T-helper 2 cell treated with Interferon-gamma antibody and Interleukin-4, amounts not matched to agents 5 μg/mL and 100 μg/mL, for 36 hours (primary cell): ENCODE measurements at places on chromosomes 1 and 21.

DNA sequence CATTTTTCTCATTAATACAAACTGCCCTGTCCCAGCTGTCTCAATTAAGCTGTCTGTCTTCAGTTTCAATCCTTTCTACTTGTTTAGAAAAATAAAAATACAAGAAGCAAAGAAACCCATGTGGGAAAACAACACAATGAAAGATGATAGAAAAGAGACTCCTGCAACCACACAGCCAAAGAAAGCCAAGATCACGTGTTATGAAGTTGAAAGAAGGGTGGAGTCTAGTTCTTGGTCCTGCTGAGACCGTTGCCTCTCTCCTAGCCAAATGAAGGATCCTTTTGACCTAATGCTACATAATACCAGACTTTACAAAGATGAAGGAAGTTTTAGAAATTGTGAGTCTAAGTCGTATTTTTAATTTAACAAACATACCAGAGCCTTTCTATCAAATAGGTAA lies 218.8 kb upstream of the RRP15 start:
- no peak for DNase-seq

- no peak for DNase-seq
Observed at GRCh38 chr1:198399452-198399851, 141.0 kb downstream of the ATP6V1G3 start.

DNA sequence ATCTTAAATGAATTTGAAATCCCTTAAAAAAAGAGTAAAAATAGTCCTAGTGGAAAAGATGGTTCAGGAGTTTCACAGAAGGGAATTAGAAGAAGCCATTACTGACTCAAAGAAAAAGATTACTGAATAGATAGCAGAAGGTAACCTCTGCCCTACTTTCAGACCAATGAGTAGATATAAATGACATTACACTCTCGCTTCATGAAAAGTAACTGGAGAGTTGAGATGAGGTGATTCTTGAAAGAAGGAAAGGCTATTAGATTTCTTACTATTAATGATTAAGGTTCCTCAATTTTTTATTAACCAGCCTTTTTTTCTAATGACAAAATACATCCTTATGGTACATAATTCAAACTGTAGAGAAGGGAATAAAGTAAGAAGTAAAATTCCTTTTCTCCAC lies 28.3 kb downstream of the CCN1 start:
- no peak for DNase-seq

- peak; percentile 4 for DNase-seq
Observed at GRCh38 chr1:241356519-241357365, at the start of gene RGS7. Gene RGS7 (minus strand): TSS chr1:241357205.

- DNase-seq, result no peak
Observed at GRCh38 chr1:236604905-236605806, 840 bp upstream of the HEATR1 start.

GRCh38 chr21:34621434-34622350 lies 6.8 kb upstream of the RCAN1 start:
- no peak for DNase-seq

- no peak for DNase-seq
Observed at GRCh38 chr1:176379626-176380339, 83.2 kb upstream of the PAPPA2 start.

DNA sequence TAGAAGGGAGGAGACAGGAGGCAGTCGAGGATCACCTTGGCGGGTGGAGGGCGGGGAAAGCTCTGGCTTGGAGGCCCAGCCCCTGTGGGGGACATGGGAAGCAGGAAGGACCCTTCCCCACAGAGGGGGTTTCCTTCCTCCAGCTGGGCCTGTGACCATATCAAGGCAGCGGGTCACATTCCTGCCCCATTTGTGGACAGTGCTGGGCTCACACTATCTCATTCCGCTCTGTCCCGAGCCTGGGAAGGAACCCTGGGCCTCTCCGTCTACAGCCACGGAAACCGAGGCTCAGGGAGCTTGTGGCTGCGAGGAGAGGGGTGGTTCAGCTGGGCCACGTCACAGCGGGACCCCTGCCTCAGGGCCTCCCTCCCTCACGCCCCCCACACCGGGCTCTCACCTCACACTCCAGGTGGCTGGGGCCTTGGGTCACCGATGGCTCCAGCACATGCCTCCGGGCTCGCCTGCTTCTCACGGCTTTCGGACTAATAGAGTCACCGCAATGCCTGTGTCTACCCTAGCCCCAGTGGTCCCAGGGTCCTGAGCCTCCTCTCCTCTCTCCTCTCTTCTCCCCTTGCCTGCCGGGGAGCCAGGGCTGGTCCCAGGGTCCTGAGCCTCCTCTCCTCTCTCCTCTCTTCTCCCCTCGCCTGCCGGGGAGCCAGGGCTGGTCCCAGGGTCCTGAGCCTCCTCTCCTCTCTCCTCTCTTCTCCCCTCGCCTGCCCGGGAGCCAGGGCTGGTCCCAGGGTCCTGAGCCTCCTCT lies 56.4 kb downstream of the SLC19A1 start:
- DNase-seq, result no peak

DNA sequence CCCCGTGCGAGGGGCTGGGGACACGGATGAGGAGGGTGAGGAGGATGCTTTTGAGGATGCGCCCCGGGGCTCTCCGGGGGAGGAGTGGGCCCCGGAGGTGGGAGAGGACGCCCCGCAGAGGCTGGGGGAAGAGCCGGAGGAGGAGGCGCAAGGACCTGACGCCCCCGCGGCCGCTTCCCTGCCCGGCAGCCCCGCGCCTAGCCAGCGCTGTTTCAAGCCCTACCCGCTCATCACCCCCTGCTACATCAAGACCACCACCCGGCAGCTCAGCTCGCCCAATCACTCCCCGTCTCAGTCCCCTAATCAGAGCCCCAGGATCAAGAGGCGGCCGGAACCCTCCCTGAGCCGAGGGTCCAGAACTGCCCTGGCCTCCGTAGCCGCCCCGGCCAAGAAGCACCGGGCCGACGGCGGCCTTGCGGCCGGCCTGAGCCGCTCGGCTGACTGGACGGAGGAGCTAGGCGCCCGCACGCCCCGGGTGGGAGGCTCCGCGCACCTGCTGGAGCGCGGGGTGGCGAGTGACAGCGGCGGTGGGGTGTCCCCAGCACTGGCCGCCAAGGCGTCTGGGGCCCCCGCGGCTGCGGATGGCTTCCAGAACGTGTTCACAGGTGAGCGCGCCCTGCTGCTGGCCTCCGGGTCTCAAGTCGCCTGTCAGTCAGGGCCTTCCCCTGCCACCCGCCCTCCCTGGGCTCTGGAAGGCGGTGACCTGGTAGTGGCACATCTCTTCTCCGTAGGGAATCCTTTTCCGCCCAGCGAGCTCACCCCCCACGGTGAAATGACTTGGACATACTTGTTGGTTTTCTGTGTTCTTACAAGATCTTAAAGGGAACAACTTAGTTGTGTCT lies 1.7 kb downstream of the FMN2 start:
- DNase-seq, result no peak

DNA sequence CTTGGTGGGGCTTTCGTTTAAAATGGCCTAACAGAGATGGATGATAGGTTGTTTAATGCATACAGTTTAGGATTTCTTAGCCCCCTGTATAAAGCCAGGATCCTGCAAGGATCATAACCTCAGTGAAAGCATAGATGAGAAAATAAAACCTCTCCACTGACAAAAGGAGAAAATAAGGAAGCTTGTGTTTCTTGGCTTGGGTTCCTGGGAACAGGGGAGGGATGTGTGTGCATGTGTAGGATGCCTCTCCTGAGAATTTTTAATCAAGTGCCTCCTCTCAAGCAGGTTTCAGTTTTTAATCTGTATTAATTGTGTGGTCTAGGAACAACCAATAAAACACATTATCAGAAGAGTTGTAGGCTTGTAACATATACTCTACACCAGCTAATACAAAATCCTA lies 26.1 kb downstream of the PRKACB start:
- no peak for DNase-seq

- DNase-seq, result no peak
Observed at GRCh38 chr1:210800301-210800700, 333.6 kb downstream of the KCNH1 start.

DNA sequence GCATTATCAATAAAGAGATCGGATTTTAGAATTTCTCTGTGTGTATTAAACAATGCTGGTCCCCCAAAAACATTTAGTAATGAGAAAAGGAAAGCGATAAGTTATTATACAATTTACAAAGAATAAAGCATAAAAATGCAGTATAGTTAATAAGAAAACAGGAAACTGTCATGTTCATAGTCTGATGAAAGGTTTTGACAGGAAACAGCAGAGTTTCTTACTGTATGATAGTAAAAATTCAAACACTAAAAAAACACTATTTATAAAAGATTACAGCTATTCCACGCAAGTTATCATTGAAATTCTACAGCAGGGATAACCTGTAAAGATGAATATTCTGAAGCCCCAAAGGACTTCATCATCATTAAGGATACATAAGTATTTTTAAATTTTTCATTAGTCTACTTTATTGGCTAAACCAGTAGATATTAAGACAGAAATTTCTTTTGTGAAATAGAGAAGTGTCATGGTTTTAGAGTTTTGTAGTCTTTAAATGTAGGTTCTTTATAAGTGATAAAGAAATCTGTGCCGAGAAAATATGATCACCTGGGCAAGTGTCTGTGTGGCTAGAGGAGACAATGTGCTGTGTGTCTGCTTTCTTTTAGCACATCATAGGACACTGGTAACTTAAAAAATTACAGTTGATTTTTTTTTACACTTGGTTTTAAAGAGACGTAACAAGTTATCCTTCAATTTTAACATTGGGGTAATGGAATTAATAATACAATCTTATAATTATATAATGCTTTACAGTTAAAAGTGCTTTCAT lies 49.7 kb upstream of the GFI1 start:
- no peak for DNase-seq

- DNase-seq, result no peak
Observed at GRCh38 chr1:234237393-234237792, 135.9 kb upstream of the COA6 start.

- DNase-seq, result no peak
Observed at GRCh38 chr1:178220094-178220493, 126.2 kb downstream of the RASAL2 start.

- no peak for DNase-seq
Observed at GRCh38 chr1:164794356-164794755, 235.4 kb downstream of the PBX1 start.

DNA sequence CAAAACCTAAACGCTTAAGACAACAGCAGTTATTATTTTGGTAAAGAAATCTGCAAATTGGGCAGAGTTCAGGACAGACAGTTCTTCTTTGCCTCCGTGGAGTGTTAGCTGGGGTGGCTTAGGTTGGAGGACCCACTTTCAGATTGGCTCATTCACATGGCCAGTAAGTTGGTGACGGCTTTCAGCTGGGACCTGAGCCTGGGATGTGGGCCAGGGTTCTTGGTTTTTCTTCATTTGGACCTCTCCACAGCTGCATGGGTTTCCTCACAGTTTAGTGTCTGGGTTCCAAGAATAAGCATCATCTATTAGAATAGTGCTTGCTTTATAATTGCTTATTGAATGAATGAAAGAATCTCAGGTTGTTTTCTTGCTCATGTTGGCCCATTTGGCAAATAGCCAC lies 72.2 kb downstream of the ATF6 start:
- DNase-seq, result no peak

DNA sequence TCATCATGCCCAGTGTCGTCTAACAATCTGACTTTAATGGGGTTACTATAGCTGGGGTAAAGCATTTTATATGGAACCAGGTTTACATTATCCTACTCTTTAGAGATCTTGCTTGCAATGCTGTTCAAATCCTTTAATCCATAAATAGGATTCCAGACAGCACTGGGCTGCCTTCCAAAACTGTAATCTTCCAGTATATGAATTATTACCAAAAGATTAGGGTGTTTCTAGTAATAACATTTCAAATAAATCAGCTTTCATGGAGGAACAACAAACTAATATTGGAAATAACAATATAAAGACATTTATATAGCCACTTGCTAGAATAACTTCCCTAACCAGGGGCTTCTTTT lies 88.6 kb upstream of the PLXNA2 start:
- no peak for DNase-seq

GRCh38 chr1:76260279-76260678 lies 185.7 kb downstream of the ST6GALNAC3 start:
- no peak for DNase-seq

DNA sequence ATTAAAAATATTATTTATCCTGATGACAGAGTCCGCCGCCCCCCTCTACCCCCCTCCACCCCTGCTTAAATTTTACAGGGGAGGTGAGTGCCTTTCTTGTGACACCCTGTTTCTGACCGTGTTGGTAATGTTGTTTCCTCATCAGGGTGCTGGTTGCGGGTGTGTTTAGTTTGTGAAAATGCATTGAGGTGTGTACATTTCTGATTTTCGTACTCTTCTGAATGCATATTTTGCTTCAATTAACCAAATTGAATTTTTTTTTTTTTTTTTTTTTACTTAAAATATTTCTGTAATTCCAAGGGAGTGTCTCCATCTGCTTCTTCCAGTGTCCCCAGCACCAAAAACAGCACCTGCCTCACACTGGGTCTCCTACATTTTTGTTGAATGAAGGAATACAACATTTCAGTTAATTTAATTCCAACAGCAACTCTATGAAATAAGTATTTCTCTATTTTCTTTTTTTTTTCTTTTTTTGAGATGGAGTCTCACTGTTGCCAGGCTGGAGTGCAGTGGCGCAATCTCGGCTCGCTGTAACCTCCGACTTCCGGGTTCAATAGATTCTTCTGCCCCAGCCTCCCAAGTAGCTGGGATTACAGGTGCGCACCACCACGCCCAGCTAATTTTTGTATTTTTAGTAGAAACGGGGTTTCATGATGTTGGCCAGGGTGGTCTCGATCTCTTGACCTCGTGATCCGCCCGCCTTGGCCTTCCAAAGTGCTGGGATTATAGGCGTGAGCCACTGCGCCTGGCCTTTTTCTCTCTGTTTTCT lies 5.6 kb upstream of the SLC2A1 start:
- no peak for DNase-seq

DNA sequence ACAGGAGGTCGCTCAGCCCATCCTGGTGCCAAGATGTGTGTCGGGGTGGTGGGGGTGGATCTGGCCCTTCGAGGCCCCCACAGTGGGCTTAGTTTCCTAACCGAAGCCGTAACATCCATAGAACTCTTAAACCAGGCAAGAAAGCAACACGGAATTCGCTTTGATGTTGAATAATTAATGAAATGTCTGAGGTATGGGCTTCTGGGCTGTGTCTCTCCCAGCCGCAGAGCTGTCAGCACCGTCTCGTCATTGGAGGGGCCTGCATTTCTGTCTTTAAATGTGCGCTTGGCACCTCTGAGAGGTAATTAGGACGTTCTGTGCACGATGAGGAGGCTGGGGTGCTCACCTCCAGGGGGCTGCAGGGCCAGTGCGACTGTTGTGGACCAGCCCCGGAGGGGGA lies 13.3 kb upstream of the PLCH2 start:
- DNase-seq, result no peak

GRCh38 chr1:74162333-74162732 lies 35.6 kb downstream of the LRRIQ3 start:
- no peak for DNase-seq

DNA sequence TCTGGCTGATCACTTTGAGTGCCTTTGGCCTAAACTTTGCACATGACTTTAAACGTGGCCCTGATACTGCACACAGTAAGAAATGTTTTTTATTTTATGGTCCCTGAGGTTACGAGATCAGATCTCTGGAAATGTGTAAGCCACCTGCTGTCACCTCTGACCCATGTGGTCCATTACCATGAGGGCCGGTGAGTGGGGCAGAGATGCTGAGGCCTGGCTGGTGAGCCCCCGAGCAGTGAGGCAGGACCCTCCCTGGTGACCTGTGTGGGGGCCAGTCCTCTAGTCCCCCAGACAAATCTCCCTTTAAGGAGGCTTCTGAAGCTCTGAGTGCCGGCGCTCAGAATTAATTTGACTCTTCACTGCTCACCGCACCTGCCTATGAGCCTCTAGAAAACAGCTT lies 12.4 kb downstream of the TFF3 start:
- no peak for DNase-seq
